ENCODE measurements at places on chromosomes 6 and 20.

- no peak for DNase-seq
Observed at GRCh38 chr6:14428269-14428668, 310.7 kb downstream of the CD83 start.

- no peak for DNase-seq
Observed at GRCh38 chr6:36547646-36548400, 544 bp upstream of the STK38 start.

DNA sequence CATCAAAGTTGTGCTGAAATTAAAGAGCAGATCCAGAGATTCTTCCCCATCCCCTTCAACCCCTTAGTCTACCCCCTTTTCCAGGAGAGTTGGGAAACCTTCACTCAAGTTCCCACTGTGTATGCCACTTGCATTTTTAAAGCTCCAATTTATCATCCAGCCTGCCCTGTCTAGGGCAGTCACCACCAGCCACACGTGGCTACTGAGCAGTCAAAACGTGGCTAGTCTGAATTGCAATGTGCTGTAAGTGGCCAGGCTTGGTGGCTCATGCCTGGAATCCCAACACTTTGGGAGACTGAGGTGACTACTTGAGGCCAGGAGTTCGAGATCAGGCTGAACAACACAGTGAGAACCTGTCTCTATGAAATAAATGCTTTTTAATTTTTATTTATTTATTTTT, 34.9 kb downstream of the ERGIC3 start:
- no peak for DNase-seq

- DNase-seq, result no peak
Observed at GRCh38 chr6:19438566-19439353, 398.4 kb upstream of the ID4 start.

GRCh38 chr20:59393142-59393541, 92.7 kb downstream of the EDN3 start:
- no peak for DNase-seq

Data from GM03348 (cell line).